Hematopoietic multipotent progenitor cell (in vitro differentiated cells): ENCODE measurements at places on chromosomes 12 and 14. TPM values are rescaled to one million over a fixed set of nuclear protein-coding genes. Genes with fewer than 3 reads are reported as not detected.

Gene ENDOU
- 0.27 TPM for total RNA-seq

Gene SYCP3
- 0.27 TPM for total RNA-seq

Gene NPFF
- not detected for total RNA-seq

Gene SMCO2
- total RNA-seq: not detected

DNA sequence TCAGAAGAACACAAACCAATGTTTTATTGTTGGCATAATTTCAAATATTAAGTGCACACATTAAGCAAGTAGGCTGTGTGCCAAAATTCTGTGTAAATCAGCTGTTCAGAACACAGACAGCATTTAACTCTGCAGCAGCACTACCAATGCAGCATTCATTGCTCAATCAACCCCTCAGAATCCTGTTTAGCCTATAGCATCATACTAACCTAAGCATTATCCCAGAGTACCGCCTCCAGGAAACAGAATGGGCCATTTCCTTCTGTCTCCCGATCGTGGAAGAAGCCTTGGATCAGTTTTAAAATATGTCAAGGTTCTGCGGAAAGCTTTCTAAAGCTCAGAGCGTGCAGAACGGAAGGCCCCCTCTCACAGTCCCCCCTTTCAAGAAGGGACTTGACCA, 3.3 kb downstream of the IL26 start:
- no peak for DNase-seq

- no peak for DNase-seq
Measured at GRCh38 chr12:119620490-119620889, 26.9 kb downstream of the TMEM233 start.

DNA sequence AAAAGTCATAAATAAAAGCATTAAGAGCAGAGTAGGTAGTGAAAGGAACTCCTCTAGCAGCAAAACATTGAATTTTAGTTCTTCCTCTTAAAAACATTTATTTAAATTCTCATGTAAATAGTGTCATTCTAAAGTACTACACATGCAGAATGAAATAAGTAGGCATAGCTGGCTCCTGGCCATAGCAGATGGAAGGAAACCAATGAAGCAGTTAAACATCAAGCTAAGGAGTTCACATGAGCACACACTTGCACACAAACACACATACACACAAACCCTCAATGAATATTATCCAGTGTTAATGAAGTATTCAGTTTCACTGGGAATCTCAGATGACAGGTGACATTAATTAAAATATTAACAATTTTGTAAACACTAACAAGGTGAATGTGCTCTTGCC, 69.3 kb downstream of the SLC35F4 start:
- DNase-seq: no peak

- DNase-seq: no peak
Measured at GRCh38 chr14:66074537-66074936, 411.6 kb upstream of the CCDC196 start.

GRCh38 chr12:43357141-43357540, 194.9 kb downstream of the ADAMTS20 start:
- DNase-seq: no peak

DNA sequence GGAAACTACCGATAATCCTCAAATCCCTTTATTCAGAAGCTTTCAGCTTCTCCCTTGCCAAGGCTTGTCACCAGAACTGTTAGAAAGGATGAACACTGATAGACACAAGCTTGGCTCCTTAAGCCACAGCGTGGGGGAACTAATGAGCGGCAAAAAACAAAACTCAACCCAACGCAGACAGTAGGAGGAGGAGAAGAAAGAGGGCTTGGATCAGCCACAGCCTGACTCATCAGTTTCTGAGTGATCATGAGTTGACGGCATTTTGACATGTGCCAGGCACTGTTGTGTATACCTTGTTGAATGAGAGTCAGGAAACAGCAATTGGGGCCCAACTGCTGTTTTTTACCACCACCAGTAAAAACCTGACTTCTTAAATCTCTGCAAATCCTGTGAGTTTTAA, 23.7 kb downstream of the PLXNC1 start:
- DNase-seq: peak; percentile 75

- DNase-seq: no peak
Measured at GRCh38 chr12:41419131-41419893, 231.2 kb downstream of the PDZRN4 start.

- DNase-seq: peak; percentile 16
Measured at GRCh38 chr12:66071549-66071948, 59.0 kb downstream of the LLPH start.

DNA sequence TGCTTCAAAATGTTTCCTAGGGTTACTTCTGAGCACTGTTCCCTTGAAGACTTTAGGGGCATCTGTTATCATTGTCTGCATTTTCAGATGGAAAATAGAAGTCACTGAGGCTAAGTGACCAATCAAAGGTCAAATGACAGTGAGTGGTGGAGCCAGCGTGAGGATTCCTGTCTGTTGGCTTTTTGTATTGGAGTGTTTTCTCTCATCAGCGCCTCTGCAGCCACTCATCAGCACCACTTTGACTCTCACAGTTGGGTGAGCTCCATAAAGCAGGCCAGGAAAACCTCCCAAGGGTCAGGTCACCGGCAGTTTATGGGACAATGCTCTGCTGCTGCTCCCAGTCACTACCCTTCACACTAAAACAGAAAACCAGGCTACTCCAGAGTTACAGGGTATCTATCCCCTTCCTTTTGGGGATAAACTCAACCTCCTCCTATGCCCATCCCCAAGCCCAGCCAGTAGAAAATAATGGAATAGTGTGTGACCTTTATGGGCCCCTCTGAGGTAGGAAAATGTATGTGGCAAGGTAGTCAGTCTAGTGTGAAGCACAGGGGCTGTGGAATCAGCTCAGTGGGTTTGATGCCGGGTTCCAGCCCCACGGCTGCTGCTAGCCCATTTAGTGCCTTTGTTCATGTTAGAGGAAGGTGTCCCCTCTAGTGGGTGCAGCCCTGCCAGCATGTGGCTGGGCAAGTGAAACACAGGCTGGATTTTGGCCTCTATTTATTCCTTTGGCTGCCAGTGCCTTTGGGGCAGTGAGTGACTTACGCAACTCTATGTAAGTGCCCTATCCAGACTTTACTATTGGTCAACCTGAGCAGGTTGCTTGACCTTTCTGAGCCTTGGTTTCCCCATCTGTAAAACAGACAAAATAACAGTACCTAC, 133.8 kb upstream of the CPM start:
- no peak for DNase-seq

- DNase-seq: no peak
Measured at GRCh38 chr12:81530352-81530751, 228.8 kb downstream of the PPFIA2 start.

DNA sequence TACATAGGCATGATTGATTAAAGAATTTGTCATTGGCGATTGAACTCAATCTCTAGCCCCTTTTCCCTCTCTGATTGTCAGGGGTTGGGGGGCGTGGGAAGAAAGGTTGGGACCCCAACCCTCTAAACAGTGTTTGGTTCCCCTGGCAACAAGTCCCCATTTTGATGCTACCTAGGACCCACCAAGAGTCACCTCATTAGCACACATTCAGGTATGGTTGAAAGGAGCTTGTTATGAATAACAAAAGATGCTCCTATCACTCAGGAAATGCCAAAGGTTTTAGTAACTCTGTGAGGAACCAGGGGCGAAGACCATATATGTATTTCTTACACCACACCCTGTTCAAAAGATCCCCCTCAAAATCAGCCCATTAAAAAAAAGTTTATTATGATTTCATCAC, 14.3 kb downstream of the RNF212B start:
- no peak for DNase-seq

- DNase-seq: no peak
Measured at GRCh38 chr14:40525314-40525713, 1081.4 kb upstream of the LRFN5 start.

DNA sequence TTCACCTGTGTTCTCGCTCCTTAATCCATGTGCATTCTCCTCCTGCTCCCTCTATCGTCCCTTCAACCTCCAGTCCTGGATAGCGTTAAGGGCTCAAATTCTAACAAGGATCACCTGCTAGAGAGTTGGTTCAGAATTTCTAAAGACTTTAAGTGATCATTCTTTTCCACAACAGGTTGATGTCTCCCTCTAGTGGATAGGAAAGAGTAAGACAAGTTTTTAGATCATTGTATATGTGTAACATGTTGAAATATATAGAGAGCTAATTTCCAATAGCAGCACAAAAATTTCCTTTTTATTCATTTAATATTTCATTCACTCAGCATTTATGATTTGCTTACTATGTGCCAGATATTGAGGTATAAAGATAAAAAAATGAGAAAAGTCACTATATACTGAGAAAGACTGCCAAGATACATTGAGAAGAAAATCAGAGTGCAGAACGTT, 9.3 kb upstream of the ESR2 start:
- DNase-seq: peak; percentile 11
